SW 1271 (cell line): ENCODE measurements at places on chromosomes 2 and 18.
A peak's percentile ranks its signal among the peaks of the same experiment; 100 is the strongest.

DNA sequence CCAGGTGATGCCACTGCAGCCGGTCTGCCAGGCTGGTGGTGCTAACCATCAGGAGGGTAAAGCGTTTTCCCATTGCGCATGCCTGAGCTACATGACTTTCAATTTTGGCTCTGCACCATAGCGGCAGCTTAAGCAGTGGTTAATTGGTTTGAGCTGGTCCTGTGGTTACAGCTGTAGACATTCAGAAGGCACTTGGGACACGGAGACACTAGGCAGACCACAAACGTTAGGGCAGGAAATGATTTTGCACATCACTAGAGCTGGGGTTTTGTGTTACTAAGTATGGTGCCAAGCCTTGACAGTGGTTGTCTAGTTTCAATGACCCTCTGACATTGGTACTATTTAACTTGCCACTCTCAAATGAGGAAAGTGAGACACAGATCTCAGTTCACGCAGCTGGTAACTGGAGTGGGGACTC lies 28.9 kb upstream of the CNOT11 start:
- DNase-seq, result no peak

GRCh38 chr2:113113807-113114206 lies 13.6 kb upstream of the IL1RN start:
- DNase-seq, result no peak

GRCh38 chr2:46014911-46015654 lies 282.1 kb upstream of the EPAS1 start:
- no peak for DNase-seq

DNA sequence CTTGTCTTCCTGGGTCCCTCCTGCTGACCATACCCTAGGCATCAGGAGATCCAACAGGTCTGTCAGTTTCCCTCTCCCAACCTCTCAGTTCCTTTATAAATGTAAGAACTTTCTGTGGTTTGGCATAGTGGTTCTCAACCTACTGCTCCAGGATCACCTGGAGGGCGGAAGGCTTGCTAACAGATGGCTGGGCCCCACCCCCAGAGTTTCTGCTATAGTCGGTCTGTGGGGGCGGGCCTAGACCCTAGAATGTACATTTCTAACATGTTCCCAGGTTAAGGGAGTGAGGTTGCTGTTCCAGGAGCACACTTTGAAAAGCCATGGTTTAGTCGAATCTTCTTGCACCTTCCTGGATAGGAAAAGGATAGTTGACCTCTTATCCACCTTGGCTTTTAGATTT lies 37.0 kb downstream of the HK2 start:
- no peak for DNase-seq

GRCh38 chr2:26634636-26635230 lies 6.4 kb downstream of the CIB4 start:
- no peak for DNase-seq

DNA sequence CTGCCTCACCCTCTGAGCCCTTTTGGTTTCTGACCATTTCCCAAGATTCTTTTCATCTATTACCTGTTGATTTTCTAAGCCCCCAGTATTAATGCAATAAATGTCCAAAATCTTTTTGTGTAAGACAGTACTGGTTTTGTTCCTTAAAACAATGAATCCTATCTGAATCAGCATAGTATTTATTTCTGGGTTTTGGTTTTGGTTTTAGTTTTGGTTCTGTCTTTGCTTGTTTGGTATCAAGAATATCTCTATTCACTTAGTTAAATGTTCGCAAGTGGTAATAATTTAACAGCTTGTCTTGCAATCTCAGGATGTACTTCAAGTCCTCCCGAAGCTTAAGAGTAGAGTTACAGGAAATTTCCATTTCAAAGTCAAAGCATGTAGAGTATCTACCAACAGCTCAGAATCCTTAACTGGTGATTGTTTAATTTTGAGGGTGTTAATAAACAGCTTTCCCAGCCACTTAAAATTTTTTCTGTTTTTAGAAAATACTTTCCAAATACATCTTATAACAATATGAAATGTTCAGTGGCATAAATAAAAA lies 67.7 kb upstream of the NEDD4L start:
- no peak for DNase-seq

DNA sequence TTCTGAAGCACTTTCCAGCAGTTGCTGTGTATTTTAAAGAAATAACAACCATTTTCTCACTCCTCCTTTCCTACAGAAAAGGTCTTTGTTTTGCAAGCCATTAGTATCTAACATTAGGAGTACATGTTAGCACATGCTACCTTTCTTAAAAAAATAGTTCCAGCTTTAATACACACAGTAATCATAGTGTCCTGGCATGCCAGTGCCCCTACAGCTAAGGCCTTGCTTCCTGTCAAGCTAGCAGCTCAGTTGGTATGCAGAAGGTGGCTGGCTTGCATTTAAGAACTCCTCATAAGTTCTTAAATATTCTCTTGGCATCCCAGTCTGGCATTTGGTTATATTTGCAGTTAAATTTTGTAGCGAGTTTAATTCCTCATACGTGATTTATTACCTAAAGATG lies 141.3 kb upstream of the IL1R2 start:
- no peak for DNase-seq

- DNase-seq, result peak; percentile 57
Observed at GRCh38 chr2:171798156-171798820, 95.8 kb downstream of the SLC25A12 start.

DNA sequence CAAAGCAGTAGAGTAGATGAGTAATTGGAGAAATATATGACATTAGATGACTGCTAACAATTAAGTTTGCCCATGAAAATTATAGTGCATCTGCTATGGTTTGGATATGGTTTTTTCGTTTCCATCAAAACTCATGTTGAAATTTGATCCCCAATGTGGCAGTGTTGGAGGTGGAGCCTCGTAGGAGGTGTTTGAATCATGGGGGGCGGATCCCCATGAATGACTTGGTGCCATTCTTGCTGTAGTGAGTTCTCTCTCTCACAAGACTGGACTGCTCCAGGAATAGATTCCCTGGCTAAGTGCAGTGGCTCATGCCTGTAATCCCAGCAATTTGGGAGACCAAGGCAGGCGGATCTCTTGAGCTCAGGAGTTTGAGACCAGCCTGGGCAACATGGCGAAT lies 9.7 kb upstream of the CUL3 start:
- DNase-seq, result no peak

DNA sequence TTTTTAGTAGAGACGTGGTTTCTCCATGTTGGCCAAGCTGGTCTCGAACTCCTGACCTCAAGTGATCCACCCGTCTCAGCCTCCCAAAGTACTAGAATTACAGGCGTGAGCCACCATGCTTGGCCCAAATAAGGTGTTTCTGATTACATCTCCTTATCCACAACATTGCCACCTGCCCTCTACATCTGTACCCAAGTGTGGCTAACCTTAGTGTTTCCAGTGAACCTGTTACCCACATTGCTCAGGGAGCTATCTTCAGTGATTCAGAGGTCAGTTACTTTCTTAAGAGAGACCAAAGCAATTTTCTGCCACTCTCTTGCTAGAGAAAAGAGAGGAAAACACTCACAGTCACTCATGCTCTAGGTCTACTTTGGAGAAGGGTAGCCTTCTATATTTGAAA lies 115.0 kb upstream of the SLC39A10 start:
- DNase-seq, result no peak

- no peak for DNase-seq
Observed at GRCh38 chr2:190280565-190281350, 38.9 kb downstream of the HIBCH start.

- DNase-seq, result no peak
Observed at GRCh38 chr2:223223156-223223555, 171.2 kb downstream of the KCNE4 start.

DNA sequence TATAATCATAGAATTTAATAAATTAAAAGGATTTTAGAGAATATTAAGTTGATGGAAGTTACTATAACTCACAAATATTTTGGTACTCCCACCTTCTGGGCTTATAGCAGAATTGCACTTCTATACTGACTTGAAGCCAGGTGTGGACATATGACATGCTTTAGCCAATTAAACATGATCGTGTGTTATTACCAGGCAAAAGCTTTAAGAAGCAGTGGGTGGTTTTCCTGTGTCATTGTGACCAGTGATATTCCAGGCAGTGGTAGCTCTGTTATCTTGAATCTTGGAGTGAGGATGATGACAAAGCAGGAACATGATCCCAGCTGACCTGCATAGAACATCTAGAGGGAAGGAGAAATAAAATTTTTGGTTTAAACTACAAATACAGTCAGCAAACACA lies 370.9 kb upstream of the ZEB2 start:
- no peak for DNase-seq

DNA sequence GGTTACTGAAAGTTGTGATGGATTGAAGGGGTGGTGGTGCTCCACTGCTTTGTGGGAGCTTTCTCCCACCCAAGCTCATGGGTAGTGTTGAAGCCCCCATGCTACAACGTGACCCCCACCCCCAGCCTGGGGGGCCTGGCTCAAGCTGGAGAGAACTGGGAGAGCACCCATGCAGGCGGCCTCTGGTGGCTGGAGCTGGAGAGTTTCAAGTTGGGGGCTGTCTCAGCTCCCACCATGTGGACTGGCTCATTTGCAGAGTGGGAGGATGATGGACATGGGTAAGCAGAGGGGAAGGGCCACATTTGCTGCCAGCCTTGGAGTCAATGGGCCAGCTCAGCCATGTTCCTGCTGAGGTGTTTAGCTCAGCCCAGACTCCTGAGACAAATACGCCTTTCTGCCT lies 62.8 kb downstream of the INPP4A start:
- DNase-seq, result no peak

- peak; percentile 77 for DNase-seq
Observed at GRCh38 chr2:226118471-226119429, 680.9 kb downstream of the IRS1 start.

GRCh38 chr18:11666176-11666575 lies 22.9 kb upstream of the GNAL start:
- no peak for DNase-seq

DNA sequence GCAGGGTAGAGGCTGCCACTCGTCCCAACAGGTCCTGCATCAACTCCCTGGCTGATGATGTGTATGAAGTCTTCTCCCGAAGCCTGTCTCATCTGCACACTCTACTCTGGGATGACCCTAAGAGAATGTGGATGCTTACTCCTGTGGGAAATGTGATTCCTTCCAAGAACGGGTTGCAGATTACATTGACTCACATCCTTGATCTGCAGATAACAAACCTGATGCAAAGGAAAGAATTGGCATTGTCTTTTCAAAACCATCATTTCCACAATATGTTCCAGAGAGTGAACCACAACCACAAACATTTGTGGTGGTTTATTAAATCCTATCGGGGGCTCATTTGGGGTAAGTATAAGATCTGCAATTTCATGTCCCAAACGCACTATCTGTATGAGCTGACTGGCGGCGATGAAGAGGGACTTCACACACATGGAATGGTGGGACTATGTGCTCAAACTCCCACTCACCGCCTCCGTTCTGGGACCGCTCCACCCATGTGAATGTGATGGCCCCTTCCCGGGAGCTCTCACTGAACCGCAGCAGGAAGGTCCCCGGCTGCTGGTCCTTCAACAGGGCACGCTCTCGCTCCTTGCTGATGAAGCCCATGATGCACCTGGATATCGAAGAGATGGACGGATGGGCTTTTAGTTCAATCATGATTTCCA lies 35.5 kb downstream of the STAT1 start:
- no peak for DNase-seq

DNA sequence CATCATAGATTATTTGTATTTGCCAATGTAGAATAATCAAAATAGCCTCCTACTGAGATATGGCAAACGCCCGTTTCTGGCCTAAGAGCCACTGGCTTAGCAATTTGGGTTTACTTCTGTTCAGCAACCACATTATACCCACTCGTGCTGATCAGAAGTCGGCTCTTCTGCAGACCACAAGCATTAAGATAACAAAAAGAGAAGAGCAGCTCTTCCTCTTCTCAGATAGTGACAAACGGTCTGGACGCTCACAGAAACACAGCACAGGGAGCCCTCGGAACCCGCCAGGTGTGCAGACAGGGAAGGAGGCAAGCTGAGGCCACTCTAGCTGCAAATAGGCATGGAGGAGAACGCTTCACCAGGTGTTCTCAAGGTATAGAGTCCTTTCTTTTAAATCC lies 164.0 kb downstream of the HDAC4 start:
- no peak for DNase-seq

DNA sequence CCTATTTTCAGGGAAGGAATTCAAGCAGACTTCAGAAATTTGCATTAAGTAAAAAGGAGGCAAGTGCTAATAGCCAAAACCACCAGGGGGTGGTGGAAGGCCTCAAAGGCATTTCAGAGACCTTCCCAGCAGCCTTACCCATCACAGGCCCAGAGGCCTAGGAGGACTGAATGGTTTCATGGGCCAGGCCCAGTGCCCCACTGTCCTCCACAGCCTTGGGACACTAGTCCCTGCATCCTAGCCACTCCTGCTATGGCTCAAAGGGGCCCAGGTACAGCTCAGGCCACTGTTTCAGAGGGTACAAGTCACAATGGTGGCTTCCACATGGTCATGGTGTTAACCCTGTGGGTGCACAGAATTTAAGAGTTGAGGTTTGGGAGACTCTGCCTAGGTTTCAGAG lies 58.6 kb upstream of the CHAC2 start:
- no peak for DNase-seq

GRCh38 chr2:28419443-28420270 lies 27.0 kb downstream of the FOSL2 start:
- DNase-seq, result peak; percentile 23

- no peak for DNase-seq
Observed at GRCh38 chr2:150370561-150370960, 116.9 kb downstream of the RND3 start.
